ENCODE measurements at places on chromosomes 11 and 22.

DNA sequence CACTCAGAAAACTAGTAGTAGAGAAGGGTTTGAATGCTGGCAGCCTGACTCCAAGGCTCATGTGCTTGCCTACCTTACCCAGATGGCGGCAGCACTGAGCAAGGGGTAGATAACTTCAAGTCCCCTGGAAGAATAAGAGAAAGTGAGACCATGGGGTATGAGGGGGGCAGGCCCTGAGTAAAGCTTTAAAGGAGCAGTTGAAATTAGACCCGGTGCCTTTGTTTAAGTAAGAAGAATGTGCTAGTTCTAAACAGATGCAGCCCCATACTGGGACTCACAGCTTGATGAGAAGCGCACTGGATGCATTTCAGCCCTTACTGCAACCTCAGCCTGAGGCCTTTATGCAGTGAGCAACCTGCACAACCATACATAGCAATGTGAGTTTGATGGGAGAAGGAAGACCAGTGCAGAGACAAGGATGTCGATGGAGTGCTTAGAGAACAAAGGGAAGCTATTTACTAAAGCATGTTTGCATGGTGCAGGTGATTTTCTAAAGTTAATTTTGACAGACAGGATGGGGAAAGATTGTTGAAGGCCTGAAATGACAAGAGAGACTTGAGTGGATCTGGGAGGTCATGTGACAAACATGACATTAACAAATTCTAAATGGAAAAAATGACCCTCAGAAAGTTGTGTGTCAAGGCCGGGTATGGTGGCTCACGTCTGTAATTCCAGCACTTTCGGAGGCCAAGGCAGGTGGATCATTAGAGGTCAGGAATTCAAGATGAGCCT lies 27.1 kb upstream of the TMA7B start:
- no peak for DNase-seq

DNA sequence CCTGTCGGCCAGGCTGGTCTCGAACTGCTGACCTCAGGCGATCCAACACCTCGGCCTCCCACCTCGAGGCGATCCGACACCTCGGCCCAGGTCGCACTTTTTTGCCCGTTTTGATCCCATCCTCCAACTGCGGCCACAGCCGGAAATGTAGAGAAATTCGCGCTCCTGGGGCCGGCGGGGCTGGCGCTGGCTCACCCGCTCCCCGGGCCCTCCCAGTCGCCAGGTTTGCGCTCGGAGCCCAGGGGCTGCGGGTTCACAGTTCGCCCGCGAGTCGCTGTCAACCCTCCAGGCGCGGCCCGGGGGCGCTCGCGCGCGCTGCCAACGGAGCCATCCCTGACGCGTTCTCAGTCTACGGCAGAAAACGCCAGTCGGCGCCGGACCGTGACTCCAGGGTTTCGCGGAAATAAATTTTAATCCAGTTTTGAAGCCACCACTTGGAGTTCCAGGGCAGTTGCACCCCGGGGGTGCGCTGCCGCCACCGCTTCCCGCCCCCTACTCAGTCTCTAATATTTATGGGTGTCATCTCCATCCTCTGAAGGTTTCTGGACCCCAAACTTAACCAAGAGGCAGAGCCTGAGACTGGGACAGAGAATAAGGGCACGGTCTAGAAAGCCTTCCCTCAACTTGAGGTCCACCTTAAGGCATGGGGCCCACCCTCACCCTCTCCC lies 1.5 kb upstream of the KLHDC7B start:
- no peak for DNase-seq

- DNase-seq = no peak
These were observed 59.2 kb upstream of the FSHB start for GRCh38 chr11:30171661-30172060.

DNA sequence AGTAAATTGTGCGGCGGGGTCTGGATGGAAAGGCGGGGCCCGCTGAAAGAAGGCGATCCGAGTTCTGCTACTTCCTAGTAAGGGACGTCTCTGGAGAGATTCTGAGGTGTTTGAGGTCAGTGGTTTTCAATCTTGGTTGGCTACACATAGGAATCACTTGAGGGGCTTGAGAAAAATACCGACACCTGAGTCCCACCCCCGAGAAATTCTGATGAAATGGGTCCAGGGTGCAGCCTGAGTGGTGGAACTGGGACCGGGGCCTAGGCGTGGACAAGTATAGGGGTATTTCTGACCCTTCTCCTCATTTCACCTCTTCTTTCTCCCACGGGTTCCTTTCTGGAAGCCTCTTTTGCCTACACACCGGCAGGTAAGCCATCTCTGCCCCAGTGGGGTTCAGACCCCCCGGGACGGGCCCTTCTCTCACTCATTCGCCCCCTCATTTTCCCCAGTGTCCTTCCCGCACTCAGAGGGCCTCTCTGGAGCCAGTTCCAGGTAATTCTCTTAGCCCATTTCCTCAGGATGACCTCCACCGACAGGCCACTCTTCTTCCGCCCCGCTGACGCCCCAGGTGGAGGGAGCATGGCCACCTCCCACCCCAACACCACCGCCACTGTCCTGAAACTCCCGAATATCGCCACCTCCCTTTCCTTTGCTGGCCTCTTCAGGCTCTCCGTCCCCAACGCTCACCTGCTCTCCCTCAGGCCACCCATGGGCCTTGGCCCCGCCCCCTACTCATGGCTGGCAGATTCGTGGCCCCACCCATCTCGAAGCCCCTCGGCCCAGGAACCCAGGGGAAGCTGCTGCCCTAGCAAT lies 11.8 kb downstream of the ROBO3 start:
- peak; percentile 44 for DNase-seq

- no peak for DNase-seq
These were observed 13.1 kb upstream of the MMP1 start for GRCh38 chr11:102810950-102811660.

DNA sequence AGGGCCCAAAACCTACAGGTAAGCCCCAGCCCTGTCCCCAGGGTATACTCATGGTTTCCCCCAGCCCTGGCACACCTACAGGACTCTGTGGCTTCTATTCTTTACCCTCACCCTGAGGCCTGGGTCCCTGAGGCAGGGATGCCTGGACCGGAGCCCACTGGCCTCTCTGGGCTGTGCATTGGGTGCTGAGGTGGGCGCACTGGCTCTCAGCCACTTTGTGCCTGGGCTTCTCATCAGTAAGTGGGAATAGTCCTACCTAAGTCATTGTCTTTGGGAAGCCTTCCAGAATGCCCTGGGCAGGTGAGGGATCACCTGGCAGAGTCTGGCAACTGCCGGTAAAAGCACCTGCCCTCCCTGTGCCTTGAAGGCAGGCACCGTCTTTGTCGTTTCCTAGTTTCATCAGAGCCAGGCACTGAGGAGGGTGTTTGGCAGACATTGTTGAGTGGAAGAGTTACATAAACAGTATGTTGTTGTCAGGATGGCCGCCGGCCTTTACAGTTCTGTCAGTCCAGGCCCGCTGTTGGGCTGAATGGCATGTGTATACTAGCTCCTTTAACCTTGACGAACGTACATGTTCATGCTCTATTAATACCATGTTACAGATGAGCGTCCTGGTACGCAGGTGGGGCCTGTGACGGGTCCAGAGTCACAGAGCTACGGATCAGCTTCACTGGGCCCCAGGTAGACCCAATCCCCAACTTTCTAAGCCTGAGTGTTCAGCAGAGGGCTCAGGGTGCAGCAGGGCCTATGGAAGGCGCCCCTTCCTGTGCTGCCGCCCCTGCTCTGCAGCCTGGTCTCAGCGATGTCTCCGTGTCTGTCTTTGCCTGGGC lies 23.0 kb downstream of the SHANK3 start:
- DNase-seq = peak; percentile 34

DNA sequence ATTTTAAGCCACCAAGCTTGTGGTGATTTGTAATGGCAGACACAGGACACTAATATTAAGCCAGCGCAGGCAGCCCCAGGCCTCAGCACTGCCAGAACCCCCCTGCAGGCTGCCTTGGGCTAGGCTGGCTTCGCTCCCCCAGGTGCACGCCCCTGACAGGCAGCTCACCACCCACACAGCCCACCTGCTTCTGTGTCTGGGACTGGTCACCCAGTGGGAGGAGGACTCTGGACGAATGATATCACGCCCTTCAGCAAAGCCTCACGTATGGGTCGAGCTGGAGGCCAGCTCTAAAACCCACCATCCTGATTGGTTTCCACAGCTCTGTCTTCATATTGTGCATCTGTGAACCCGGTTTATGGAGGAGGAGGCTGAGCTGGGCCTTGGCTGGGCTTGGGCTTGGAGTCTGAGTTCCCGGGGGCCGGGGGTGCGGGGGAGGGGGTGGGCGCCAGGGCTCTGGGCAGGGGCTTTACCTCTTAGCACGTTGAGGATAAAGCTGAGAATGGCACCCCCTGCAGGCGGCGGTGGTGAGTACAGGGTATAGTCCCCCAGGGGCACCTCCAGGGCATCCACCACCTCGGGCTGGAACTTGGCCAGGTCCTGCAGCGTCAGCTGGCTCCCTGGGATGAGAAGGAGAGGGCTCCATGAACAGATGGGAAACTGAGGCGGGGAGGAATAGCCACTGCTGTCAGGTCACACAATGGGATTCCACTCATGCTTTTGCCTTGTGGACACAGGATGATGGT lies 13.8 kb downstream of the GGT5 start:
- DNase-seq = no peak

- DNase-seq = no peak
These were observed 72.0 kb downstream of the MICAL3 start for GRCh38 chr22:17952273-17952801.

DNA sequence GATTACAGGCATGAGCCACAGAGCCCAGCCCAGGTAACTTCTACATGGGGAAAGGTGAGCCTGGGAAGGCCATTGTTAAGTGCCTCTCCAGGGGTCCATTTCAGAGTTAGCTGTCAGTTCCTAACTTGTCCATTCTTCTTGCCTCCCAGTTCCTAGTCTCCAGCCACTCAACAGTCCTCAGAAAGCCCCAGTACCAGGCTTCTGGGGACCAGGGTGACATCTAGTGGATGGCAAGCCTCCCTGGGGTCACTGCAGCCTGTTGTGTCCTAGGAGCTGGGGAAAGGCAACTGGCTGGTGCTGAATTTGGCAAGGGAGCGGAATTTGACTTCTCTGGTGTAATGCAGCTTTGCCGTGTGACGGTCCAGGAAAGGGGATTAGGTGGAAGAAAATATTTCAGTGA lies 2.1 kb downstream of the LGALS12 start:
- DNase-seq = no peak

DNA sequence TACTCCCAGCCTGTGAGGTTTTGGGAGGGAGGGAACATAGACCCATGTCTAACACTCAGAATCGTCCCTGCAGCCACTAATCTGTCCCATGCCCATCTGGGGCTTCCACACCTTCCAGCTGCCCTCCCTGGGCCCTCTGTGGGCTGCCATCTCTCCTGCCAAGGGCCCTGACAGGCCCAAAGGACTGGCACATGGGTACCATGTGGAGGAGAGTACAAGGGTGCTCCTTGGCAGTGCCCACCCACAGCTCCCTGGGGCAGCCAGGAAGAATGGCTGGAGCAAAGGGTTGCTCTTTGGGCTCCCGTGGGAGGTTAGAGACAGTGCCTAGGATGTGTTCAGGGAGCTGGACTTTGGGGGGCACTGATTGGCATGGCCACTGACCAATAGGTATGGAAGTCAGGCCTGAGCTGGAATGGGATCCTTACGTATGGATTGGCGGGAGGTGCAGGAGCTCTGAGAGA lies 56.8 kb downstream of the CD82 start:
- DNase-seq = peak; percentile 41

DNA sequence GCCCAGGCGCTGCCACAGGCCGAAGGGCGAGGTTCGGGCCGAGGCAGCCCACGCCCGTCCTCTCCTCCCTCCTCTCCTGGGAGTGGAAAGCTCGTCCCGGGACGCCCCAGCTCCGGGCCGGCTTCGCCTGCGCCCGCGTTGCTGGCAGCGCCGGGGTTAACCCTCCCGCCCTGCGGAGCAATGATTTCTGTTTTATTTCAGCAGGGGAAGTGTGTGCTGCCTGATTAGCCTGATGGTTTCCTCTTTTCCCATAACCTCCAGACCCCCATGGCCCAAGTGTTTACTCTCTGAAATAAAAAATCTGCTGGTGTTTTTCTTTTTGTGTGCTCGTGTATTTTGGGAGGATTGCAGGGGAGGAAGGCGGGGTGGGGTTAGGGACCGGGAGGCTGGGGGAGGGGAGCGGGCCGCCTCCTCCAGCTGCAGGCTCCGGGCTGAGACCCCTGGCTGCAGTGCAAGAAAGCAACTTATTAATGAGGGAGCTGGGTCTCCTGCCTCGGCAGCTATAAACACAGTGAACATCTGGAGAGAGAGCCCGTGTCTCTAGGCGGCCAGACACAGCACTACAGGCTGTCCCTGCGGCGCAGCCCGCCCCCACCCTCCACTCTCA lies 38.6 kb downstream of the ETS1 start:
- DNase-seq = peak; percentile 81

GRCh38 chr11:94749369-94749768 lies 18.8 kb upstream of the AMOTL1 start:
- no peak for DNase-seq

GRCh38 chr11:57144075-57144474 lies 37.7 kb upstream of the LRRC55 start:
- no peak for DNase-seq

- no peak for DNase-seq
These were observed 8.5 kb upstream of the DENND5A start for GRCh38 chr11:9273376-9274336.

- DNase-seq = no peak
These were observed 23.0 kb downstream of the MYO18B start for GRCh38 chr22:25765016-25765367.

DNA sequence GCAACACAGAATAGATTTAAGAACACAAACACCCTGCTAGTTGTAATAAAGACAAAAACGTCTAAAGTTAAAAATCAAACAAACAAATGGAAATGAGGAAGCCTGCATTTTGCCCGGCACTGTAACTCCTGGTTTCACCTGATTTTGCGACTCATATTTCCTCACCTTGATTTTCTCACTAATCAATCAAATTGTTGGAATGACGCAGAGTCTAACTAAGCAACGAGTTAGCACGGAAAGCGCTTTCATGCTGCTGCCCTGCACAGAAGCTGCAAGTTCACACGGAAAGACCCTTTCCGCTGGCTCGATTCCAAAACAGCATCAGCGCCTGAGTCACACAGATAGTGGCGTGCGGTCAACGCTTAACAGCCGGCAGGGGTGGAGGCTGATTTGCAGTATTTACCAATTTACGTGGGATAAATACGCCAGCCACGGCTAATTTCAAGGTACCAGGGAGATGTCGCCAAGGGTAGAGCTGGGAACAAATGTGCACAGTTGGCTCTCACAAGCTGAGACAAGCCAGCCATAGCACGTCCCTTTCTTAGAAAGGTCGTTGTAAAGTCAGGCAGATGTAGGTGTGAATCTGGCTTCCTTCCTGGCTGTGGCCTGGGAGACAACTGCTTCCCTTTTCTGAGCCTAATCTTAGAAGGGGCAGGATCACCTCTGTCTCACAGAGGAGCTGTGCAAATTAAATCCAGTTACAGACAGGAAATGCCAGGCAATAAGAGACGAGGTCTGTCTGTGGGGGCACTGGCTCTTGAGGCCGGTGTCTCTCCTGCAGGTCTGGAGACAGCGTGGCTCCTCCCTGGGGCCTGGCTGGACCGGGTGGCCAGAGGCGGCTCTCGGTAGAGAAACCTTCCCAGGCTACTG lies 76.9 kb upstream of the TTLL12 start:
- DNase-seq = peak; percentile 69

- no peak for DNase-seq
These were observed 56.4 kb downstream of the SGSM3 start for GRCh38 chr22:40426594-40427333.

GRCh38 chr11:18936002-18936673 lies 3.1 kb downstream of the MRGPRX1 start:
- no peak for DNase-seq
